ENCODE measurements at places on chromosomes 11 and 22. TPM values are rescaled to one million over a fixed set of nuclear protein-coding genes. Genes with fewer than 3 reads are reported as not detected.

The ART5 gene
- total RNA-seq, result not detected

The BLID gene
- not detected for total RNA-seq

The OR2AT4 gene
- not detected for total RNA-seq

The ACR gene
- not detected for total RNA-seq

DNA sequence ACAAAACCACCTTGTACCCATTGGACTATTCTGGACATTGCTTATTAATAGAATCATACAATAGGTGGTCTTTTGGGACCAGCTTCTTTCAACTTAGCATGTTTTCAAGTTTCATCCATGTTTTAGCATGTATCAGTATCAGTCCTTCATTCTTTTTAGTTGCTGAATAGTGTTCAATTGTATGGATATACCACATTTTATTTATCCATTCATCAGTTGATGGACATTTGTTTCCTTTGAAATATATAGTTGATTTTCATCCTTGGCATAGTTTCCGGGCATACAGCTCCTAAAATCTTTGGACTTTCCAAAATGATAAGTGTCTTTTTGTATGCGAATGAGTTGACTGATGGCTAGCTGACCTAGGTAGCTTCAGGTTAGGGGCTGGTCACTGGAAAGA lies 12.2 kb downstream of the PPP6R3 start:
- DNase-seq, result no peak

GRCh38 chr11:118263695-118264568 lies at the start of gene MPZL2:
Gene MPZL2, minus strand, starts transcription at chr11:118264297. Its CDS starts 144 bp downstream, at chr11:118264153.
- peak; percentile 19 for DNase-seq

- no peak for DNase-seq
These were observed 41.5 kb downstream of the OR4D9 start for GRCh38 chr11:59552844-59553243.

- DNase-seq, result no peak
These were observed 52.3 kb downstream of the RTL6 start for GRCh38 chr22:44445731-44446130.

DNA sequence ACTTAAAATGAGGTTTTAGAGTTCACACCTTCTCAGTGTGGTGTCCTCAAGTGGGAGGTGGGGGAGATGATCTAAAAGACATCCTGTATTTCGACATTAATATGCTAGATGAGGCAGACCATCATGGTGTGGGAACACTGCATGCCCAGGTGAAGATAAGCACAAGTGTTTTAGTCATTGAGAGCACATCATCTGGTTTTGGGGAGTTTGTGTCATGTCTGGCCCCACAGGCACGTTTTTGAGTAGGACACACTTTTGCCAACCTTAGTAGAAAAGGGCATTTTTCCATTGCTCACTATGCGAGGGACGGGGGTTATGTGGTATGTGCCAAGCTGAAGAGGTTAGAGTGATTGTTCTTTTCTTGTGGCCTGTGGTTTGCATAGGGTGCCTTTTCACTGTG lies 189.3 kb downstream of the DBX1 start:
- DNase-seq, result no peak

Measured in glutamatergic neuron (in vitro differentiated cells).